ENCODE measurements at places on chromosomes 13 and 19.
A peak's percentile ranks its signal among the peaks of the same experiment; 100 is the strongest.

DNA sequence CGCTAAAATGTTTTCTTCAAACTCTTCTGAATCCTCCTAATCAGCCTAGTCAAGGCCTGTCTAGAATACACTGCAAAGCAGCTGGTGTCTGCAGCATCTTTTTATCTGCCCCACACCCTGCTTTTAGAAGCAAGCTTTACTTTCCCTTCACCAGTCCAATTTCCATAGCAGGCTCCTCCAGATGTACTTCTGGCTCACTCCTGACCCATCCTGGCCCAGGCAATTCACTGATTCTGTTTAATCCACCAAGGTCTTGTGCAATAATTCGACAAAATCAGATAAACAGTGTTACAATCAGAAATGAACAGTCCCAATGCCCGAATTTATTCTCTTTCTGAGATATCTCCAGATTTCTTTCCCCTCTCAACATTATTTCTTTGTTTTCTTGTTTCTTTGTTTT lies 415.2 kb upstream of the SGCG start:
- DNase-seq = no peak

DNA sequence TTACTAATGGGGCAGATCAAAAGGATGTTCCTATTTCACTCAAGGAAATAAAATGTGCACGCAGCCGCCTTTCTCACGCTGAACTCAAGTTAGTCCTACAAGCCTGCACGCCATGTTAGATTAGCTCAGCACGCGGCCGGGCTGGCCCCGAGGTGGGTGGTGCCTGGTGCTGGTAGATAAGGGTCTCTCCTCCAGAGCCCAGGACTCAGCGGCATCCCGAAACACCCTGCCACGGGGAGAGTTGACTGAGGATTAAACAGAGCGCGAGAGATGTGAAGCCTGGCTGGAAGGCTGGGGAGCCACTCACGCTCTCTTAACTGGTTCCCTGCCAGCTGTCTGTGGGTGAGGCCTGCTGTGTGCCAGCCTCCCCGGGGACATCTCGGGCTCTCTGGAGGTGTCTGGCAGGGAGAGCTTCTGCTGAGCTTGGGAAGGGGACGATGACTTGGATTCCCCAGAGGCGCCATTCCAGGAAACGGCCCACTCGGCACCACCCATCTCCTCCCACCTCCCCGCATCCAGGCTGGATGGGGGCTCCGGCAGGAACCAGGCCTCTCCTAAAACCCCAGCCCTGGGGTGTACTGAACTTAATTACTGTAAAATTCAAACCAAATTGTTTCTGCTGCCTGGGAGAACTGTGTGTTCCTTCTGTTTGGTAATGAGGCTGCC lies 122.2 kb downstream of the KDM4B start:
- peak; percentile 4 for DNase-seq

GRCh38 chr13:80630685-80631121 lies 289.8 kb upstream of the SPRY2 start:
- DNase-seq = no peak

GRCh38 chr19:47323872-47324271 lies 8.1 kb upstream of the C5AR2 start:
- no peak for DNase-seq

GRCh38 chr13:113273851-113274590 lies 23.0 kb upstream of the LAMP1 start:
- peak; percentile 39 for DNase-seq
